ENCODE measurements at places on chromosomes 4 and X.

GRCh38 chr4:23660865-23661264, 229.0 kb downstream of the PPARGC1A start:
- no peak for DNase-seq

DNA sequence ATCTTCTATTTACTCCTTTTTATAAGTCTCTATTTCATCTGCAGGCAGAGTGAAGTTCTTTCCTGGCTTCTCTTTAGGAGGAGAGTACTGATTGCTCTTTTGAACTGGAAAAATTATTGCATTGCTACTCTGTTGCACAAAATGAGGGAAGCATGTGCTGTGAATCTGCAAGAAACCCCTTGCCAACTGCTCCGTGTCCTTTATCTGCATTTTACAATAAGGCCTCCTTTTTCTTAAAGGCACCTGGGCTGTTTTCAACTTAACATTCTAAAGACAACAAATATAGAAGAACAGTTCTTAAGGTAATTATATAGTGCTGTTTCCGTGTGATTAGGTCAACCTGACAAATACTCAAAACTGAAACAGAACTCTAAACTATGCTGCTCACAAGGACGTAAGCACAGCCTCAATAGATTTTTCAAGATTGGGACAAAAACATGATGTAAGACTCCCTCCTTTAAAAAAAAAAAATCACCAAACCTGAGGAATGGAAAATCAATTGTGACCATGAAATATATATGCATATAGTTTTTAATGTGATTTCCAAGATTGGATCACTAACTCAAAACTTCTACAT, 716.6 kb upstream of the INTU start:
- DNase-seq: no peak

- DNase-seq: no peak
Observed at GRCh38 chr4:150217808-150218207, 139.6 kb downstream of the DCLK2 start.

- no peak for DNase-seq
Observed at GRCh38 chrX:21438792-21439191, 64.6 kb downstream of the CNKSR2 start.

GRCh38 chr4:33751050-33751449, 2493.3 kb downstream of the ARAP2 start:
- DNase-seq: no peak

DNA sequence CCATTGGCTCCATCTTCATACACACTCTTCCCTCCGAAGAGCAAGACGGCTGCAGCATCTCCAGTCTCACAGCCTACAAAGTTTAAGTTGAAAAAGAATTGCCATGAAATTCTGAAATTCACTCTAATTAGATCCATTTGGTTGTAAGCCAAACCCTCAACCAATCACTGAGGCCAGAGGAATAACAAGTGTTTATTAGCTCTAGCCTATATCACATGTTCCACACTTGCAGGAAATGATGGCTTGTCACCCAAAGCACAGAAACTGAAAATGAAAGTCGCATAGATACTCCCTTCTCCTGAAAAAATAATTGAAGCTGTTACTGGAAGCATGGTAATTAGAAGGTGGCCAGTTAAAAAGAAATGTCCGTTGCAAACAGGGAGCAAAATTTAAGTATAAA, 1071.8 kb downstream of the CCSER1 start:
- DNase-seq: no peak

DNA sequence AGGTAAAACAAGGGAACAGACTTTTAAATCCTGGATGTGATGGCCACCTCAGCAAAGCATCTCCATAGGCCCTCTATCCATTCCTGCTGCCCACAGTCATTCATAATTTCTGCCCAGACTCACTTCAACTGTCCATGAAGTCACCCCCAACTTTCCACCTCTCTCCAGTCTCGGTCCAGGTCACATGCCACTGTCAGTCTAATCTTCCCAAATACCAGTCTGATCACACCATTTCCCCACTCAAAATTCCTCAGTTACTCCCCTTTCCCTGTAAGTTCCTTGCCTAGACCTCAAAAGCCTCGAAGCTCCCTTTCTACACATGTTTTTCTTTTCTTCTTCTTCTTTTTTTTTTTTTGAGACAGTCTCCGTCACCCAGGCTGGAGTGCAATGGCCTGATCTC, 51.2 kb upstream of the HOPX start:
- no peak for DNase-seq

- no peak for DNase-seq
Observed at GRCh38 chrX:86002076-86002896, 45.1 kb downstream of the CHM start.

DNA sequence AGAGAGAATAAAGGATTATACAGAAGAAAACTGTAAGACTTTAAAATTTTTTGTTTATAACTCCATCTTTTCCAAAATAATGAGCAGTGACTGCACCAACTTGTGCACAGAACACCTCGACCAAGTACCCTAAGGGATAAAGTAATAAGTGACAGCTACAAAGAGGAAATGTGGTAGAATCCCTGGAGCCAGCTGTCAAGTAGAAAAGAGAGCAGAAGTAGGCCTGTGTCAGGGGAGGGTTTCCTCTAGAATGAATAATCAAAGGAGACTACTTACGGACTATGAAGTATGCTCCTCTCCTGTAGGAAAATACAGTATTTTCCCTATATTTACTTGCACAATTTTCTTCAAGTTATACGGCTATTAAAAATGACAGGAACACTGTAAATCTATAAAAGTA, 1.2 kb downstream of the EIF1AX start:
- no peak for DNase-seq

- DNase-seq: no peak
Observed at GRCh38 chr4:79454656-79455055, 46.6 kb upstream of the GK2 start.

GRCh38 chrX:72132456-72132855, 741 bp upstream of the RTL5 start:
- no peak for DNase-seq

GRCh38 chr4:165861363-165861762, 11.7 kb upstream of the TLL1 start:
- DNase-seq: no peak

- no peak for DNase-seq
Observed at GRCh38 chrX:156001001-156001666, 3.6 kb downstream of the IL9R start.

DNA sequence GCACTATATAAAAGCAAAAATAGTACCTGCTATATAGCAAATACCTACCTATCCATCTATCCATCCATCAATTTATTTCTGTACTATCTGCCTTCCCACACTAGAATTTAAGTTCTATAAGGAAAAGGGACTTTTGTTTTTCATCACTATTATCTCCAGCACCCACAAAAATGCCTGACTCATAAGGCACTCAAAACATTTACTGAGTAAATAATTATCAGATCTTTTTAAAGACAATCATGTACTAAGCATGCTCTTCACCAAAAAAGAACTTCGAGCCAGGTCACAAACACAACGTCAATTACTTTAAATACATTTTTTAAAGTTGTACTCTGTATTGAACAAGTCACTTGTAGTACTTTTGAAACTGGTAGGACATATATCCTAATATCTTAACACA, 119.9 kb downstream of the FBXW7 start:
- DNase-seq: no peak

DNA sequence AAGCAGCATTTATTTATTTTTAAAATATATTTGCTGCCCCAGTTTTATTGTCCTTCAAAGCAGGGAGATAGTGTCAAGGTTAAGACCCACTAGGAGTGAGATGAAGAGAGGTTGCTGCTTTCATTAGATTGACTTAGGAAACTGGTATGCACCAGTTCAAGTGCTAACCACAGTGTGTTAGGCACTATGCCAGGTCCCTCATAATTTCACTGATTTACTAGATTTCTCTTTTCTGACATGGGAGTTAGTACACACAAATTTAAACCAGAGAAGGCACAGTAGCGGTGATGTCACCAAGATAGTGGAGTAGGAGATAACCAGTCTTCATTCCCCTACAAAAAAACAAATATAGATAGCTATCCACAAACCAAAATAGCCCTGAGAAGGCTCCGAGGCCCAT, 14.3 kb downstream of the RRAGB start:
- DNase-seq: no peak

GRCh38 chr4:184514121-184514988, 40.0 kb upstream of the IRF2 start:
- DNase-seq: peak; percentile 22

DNA sequence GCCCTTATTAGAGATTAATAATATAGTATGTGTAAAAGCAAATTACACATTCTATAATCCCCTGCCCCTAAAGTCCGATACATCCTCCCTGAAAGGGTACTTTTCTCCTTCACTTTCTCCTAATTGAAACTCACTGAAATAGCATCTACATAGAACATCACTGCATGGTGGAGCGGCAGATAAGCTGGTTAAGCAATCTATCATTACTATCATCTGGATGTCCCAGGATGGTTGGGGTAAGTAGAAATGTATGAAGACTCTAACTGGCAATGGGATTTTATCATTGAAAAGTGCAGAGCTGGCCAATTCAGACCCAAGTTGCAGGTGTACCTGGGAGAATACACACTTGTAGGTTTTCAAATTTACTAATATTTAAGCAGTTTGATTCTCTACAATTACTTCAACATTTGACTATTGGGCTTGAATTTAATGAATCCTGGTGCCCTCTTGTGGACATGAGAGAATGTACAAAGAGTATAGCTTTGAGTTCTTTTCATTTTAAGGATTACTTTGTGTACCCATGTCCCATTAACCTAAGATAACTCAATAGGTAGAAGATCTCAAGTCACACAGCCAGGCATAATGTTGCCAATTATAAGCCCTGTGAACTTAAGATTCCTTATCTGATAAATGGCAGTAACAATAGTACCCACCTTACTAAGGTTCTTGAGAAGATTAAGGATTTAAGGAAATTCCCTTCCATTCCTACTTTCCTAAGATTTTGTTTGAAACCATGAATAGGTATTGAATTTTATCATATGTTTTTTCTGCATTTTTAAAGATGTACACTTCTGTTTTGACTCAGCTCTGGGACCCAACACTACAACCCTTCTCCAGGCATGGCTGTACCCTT, 69.8 kb downstream of the SHROOM3 start:
- DNase-seq: no peak

DNA sequence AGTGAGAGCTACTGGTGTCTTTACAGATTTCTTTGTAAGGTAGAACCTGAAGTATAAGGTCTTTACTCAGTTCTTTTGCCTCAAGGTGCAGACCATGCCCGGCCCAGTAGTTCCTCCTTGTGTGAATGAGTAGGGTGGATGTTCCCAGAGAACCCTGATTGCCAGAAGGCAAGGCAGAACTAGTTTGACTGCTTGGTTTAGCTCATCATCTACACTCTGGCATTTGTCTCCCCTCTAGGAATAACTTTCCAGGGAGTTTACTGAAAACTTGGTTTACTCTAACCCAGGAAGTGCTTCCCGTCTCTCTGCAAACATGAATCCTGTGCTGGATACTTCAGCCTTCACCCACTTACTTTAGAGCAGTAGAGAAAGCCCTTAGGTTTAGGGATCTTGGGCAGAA, 29.1 kb downstream of the MCUB start:
- DNase-seq: no peak

- no peak for DNase-seq
Observed at GRCh38 chr4:163249042-163249441, 82.4 kb upstream of the NAF1 start.

DNA sequence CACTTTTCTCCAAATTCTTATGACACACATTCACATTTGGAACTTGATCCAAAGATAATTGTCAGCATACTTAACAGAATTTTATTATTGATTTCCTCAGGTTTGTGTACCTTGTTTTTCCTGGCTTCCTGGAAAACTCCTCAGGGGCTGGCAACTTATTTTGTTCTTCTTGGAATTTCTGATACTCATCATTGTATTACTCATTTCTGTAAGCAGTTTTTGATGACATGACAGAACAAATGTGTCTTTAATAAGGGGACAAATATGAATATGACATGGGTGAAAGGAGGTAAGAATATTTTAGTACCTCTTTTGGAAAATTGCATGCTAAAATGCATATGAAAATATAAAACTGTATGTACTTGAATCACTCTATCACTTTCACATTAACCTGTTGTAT, 237.8 kb downstream of the ADGRL3 start:
- no peak for DNase-seq

Measured in stimulated activated CD4-positive, alpha-beta T cell treated with anti-CD3 and anti-CD28 coated beads, Interleukin-4, amount 100 ng/mL, for 4 hours (primary cell).